ENCODE measurements at places on chromosomes 16 and 17.

- DNase-seq, result no peak
These were observed 5.5 kb downstream of the NARF start for GRCh38 chr17:82463925-82464566.

DNA sequence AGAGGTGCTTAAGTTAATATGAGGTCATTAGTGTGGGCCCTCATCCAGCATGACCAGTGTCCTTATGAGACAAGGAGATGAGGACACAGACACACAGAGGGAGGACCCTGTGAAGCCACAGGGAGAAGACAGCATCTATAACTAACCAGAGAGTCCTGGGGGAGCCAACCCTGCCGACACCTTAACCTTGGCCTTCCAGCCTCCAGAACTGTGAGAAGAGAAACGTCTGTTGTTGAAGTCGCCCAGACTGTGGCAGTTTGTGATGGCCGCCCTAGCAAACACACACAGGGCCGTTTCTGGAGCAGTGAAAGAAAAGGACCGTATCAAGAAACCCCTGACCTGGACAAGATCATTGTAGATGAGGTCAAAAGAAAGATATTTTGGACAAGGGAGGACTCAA is 26.7 kb downstream of the DNAH17 start:
- no peak for DNase-seq

GRCh38 chr16:21565507-21565860 is 33.9 kb upstream of the METTL9 start:
- no peak for DNase-seq

DNA sequence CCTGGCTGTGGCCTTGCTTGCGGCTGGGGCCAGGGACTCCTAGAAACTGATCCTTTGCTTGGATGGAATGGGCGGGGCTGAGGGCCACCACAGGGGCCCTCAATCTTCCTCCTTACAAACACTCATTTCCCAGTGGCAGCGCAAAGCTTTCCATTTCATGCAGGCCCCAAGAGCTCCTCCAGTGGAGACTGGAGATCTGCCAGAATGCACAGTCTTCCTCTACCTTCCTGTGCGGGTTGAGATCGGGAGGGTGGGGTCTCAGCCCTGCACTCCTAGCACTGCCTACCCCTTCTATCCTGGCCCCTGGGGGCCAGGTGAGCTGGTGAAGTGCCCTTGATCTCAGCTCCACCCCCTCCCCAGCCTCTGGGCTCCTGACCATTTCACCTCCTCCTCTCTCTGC is 1.7 kb downstream of the NRN1L start:
- DNase-seq, result no peak

DNA sequence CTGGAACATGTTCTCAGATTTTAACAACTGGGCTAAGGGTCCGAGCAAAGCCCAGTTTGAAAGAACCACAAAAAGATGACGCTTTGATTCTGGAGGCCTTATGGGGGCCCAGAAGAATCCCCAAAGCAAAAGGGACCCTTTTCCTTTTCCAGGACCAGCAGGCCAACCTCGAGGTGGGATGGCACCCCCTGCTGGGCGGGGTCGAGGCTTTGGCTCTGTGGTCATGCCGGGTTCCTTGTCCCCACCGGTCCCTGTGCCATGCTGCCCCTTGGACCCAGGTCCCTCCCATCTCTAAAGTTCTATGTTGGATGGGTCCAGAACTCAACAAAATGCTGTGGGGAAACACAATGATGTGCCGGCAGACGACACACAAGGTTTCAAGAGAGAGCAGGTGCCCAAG is 30.9 kb downstream of the TMEM204 start:
- DNase-seq, result no peak

DNA sequence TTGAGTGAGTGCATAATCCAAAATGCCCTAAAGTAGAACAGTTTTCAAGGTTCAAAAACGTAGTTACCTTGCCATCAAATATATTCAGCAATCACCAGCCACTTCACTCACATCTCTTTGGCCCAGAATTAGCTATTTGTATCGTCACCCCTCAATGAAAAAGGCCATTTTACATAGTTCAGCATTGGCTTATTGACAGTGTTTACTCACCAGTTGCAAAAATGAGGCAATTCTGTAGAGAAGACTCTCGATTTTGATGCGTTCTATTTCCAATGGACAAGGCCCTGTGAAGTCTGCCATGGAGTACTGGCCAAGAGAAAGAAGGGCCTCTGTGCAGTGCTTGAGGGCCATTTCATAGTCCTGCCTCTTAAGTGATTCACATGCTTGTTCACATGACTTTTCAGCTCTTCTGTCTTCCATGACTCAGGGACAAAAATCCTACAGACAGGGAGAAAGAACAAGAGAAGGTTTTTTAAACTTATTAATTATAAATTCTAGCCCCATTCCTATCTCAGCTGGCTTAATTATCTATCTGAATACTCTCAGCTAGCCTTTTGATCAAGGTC is 26.5 kb downstream of the HELZ start:
- no peak for DNase-seq

DNA sequence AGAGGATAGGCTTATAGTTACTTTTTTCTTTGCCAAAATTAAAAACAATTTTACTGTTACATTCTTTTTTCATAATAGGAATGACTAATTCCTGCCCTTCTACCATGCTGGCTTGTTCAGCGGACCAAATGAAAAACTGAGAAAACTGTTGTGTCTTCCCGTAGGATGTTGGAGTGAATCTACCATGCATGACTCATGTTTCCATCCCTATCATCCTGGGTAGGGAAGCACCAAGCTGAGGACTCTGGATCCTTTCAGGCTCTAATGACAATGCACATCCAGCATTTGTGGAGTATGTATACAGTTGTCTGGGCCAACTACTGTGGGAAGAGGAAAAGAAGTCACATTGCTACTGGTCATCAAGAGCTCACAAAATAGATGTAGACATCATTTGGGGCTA is 41.1 kb upstream of the DHX8 start:
- DNase-seq, result no peak

DNA sequence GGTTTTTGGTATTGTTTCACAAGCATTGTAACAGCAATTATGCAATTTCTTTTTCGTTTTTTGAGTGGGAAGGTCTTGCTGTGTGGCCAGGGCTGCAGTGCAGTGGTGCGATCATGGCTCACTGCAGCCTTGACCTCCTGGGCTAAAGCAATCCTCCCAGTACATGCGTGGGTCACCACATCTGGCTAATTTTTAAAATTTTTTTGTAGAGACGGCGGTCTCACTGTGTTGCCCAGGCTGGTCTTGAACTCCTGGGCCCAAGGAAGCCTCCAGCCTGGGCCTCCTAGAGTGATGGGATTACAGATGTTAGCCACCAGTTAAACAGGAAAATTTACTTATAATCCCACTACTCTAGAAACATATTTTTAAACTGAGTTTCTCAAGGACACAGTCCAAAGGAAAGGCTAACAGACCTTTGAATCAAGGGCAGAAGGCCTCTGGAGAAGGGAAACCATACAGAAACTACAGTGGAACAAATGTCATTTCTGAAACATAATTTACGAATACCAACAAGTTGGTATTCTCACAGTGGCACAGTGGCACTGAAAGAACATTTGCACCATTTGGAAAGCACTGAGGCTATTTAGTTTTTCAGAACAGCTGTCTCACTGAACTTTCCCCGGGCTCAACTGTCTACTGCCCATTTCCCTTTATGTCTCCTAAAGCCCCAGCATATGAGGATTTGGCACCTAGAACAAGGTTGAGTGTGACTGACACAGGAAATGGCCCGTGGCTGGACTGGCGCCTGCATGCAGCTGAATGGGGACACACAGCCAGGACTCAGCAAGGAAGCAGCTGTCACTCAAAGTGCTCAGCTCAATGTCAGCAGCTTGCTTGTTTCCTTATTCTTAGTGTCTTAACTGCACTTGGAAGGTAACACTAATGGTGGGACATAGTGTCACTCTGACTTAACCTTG is 2.8 kb upstream of the PRKAR1A start:
- DNase-seq, result no peak

GRCh38 chr17:77772461-77772897 is 186.0 kb upstream of the TNRC6C start:
- DNase-seq, result peak; percentile 46

- peak; percentile 40 for DNase-seq
These were observed 17.6 kb upstream of the SSTR5 start for GRCh38 chr16:1054660-1055556.

DNA sequence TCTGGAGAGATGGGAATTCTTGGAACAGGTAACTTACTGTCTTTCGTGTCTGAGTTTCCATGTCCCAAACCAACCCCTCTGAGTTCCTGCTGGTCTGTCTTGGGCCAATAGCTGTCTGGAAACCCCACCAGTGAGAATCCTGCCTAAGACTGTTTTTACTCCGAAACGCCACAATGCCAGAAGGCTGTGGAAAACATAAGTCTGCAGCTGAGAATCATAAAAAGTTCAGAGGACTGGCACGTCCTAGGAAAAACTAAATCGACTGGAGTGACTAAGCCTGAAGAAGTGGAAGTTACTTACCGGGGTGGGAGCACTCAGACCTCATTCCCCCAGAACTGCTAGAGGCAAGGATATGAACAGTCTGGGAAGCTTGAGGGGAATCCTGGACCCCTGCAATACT is 13.3 kb downstream of the LRRC75A start:
- DNase-seq, result no peak

- DNase-seq, result no peak
These were observed 10.3 kb upstream of the GINS2 start for GRCh38 chr16:85698935-85699558.

DNA sequence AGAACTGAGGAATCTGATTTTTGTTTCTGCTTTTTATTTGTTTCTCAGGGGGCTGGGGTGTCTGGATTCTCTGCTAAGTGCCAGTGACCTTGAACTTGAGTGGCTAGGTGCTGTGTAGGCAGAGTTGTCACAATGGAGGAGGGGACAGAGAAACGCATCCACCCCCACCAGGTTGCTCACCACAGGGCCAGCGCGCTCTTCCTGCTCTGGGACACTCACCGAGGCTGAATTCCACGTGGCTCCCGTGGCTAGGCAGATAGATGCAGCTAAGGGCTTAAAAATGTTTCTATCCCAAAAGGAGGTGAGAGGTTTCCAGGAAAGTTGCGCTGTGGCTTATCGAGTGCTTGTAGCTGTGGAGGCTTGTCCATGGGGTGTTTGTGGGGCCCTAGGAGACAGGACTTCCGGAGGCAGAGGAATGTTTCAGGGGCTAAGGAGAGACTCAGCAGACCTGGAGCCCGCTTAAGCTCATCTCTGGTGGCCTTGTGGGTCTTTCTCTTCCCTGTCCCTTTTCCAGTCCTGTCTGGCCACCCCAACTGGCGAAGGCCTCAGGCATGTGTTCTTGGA is 36.8 kb downstream of the ADCY7 start:
- no peak for DNase-seq

DNA sequence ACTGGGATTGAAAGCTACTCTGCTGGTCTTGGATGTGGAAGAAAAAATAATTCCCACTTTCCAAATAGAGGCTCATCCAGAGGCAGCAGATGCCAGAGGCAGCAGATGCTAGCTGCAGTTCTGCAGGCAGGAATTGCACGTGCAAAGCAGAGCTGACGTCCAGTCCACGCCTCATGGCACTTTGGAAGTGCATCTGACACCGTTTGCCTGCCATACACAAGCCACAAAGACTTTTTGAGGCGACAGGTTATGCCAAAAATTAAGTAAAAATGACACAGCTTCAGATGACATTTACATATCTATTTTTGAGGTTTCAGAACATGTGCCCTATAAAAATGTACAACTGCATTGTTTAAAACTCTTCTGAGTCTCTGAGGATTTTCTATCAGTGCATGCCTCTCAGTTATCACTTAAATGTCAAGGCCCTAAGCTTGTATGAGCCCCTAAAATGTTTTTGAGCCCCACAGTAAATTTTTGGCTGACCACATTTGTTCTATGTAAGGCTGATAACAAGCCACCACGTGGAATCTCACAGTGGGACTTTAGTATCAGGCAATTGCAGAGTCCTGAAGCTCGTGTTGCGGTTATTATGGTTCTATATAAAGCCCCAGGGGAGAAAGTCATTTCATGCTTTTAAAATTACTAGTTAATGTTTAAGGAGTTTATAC is 239.2 kb downstream of the PRKCA start:
- no peak for DNase-seq

- no peak for DNase-seq
These were observed 4.2 kb upstream of the RPH3AL start for GRCh38 chr17:356671-357434.

DNA sequence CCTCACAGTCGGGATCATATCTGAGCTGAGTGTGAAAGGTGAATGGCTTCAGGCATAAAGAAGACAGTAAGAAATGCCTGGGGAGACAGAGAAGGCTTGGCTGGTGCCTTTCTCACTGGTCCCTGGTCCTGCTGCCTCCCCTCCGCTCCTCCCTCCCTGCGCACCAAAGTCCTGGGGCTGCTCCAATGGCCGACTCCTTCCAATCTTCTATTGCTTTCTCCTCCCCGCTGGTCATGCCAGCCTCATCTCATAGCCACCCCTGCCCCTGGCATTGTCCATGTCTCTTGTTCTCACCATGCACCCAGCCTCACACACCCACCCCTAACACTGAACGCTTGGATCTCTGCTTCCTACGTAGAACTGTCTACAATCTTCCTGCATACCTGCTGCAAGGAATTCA is 18.0 kb downstream of the TLE7 start:
- DNase-seq, result no peak

GRCh38 chr16:79008036-79008868 is 592.3 kb downstream of the MAF start:
- DNase-seq, result no peak

- DNase-seq, result no peak
These were observed 5.7 kb upstream of the CEP131 start for GRCh38 chr17:81228420-81228819.

DNA sequence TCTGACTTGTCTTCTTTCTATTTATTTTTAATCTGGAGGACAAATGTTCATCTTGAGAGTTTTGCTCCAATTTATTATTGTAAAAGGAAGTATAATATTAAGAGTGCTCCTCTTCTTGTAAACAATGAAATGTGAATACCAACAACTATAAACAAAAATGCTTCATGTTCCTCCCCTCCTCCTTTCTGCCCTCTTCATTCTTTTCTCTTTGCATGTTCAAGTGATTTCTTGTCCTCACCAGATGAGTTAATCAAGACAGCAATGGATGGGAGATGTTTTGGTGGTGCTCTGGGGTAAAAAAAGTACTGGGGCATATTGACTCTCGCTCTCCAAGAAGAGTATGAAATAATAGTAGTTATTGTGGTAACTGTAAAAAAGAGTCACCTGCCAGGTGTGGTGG is 24.3 kb downstream of the ITGB3 start:
- DNase-seq, result no peak

DNA sequence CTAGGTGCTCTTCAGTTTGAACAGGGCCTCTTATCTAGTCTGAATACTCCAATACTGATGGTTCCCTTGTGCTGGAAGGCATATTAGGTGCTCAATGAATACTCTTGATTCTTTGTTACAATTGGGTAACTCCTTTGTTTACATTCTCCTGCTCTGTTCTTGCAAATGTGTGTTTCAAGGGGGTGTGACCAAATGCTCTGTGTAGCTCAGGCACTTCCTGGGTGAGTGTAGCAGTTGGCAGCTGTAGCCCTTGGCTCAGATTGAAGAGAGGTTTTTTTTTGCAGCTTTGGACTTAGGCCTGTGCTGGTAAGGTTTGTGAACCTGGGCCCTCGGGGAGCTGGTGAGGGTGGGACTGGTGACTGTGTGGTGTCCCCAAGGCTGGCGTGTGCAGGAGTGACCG is 20.2 kb downstream of the TBCD start:
- DNase-seq, result no peak

- DNase-seq, result no peak
These were observed 47.8 kb downstream of the ERN1 start for GRCh38 chr17:64081802-64082799.

All from tibial nerve (tissue), 4 donors.